ENCODE measurements at places on chromosomes 11 and 22.

DNA sequence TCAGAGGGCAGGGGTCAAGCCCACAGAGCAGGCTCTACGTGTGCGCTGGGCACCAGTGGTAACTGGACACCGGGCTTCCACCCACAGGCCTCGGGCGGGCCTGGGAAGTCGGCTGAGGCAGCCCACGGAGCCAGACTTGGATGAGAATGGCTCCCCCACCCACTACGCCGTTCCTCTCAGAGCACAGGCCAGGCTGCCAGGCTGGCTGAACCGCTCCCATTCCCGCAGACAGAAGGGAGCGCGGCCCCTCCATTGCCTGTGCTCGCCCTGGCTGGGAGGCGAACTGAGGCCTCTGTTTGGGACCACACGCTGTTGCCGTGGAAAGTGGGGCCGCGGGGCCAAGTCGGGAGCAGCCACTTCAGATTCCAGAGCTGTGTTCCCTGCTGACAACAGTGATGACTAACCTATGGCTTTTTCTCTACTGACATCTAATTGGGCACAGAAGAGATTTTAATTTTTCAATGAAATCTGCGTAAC lies 63.9 kb downstream of the MYH9 start:
- DNase-seq = no peak

DNA sequence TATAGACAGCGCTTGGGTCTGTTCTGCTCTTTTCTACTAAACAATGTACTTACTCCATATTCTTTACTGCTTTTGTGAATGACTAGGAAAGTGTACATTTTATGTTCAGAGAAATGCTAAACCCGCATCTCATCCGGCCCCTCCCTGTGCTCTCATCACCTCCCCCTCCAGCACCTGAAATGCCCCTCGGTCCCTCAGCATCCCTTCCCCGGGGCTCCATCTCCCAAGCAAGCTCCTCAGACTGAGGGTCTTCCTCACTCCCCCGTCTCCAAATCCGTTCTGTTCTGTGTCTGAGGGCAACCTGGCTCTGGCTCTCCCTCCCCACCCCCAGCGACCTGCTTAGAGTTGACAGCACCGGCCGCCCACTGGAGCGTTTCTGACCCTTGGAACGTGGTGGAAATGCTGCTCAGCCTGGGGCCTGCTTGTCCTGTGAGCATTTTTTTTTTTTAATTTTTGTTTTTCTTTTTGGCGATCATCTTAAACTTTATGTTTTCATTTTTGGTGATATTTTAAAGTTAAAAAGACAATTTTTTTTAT lies 1.4 kb downstream of the SELENOO start:
- no peak for DNase-seq

GRCh38 chr22:33850193-33850592 lies 70.1 kb downstream of the LARGE1 start:
- DNase-seq = no peak

- no peak for DNase-seq
Measured at GRCh38 chr22:20186183-20186870, 35.5 kb upstream of the CCDC188 start.

GRCh38 chr22:48083502-48083901 lies 1321.1 kb downstream of the TBC1D22A start:
- DNase-seq = no peak

DNA sequence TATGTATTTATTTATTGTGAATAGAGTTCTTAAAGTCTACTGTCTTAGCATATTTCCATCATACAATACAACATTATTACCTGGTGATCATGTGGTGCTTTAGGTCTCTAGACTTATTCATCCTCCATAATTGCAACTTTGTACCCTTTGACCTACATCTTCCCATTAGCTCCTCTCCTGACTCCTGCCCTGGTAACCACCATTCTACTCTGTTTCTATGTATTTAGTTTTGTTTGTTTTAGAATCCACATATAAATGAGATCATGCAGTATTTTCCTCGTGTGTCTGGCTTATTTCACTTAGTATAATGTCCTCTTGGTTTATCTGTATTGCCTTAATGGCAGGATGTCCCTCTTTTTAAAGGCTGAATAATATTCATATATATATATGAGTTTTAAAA lies 22.7 kb downstream of the NCAM1 start:
- no peak for DNase-seq

DNA sequence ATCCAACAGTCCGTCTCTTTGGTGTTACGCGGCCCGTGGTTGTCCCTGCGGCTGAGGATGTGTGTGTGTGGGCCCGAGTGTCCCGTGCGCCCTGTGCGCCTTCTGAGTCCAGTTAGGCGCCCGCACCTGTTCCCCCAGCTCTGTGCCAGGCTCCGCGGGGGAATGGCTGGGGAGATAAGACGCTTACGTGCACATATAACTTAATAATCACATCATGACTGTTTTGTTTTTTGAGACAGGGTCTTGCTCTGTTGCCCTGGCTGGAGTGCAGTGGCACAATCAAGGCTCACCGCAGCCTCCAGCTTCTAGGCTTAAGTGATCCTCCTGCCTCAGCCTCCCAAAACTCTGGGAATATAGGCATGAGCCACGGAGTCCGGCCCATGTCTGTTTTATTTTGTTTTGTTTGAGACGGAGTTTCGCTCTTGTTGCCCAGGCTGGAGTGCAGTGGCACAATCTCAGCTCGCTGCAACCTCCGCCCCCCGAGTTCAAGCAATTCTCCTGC lies 817 bp downstream of the ARL2 start:
- DNase-seq = no peak

DNA sequence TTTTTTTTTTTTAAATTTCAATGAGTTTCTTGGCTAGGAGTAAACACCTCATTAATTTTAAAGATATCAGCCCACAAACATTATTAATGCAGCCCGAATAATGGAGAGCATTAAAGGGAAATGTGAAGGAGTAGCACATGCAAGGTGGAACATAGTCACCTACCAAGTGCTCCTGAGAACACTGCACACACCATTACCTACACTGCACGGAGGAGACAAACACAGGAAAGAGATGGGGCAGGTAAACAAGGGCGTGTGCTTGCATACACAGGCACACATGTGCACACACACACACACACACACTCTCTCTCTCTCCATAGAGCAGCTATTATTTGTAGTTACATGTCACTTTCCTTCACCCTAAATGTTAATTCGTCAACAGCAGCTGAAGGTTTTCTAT lies 30.2 kb downstream of the HTR3B start:
- DNase-seq = no peak

GRCh38 chr22:19691721-19692341 lies 22.5 kb upstream of the SEPTIN5 start:
- no peak for DNase-seq

GRCh38 chr11:12088047-12088481 lies 22.3 kb upstream of the MICAL2 start:
- no peak for DNase-seq
